ENCODE measurements at places on chromosomes 3 and 15.

DNA sequence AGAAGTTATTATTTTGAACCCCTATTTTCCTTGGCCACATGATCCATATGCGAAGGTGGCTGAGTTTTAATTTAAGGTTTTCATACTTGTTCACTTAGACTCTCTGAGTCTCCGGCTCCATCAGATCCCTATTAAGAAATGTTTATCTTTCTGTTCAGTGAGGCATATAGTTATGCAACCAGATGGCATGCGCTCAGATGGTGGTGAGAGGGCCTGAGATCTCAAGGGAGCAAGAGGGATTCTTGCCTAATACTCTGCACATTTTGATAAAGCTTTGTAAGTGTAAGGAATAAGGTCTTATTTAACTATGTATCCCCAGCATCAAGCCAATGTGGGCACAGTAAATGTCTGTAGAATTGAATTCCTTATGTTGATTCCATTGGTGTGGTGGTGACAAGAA is 78.9 kb upstream of the DPH6 start:
- DNase-seq: peak; percentile 59

- DNase-seq: no peak
Measured at GRCh38 chr3:118406562-118406961, 628.1 kb downstream of the IGSF11 start.

DNA sequence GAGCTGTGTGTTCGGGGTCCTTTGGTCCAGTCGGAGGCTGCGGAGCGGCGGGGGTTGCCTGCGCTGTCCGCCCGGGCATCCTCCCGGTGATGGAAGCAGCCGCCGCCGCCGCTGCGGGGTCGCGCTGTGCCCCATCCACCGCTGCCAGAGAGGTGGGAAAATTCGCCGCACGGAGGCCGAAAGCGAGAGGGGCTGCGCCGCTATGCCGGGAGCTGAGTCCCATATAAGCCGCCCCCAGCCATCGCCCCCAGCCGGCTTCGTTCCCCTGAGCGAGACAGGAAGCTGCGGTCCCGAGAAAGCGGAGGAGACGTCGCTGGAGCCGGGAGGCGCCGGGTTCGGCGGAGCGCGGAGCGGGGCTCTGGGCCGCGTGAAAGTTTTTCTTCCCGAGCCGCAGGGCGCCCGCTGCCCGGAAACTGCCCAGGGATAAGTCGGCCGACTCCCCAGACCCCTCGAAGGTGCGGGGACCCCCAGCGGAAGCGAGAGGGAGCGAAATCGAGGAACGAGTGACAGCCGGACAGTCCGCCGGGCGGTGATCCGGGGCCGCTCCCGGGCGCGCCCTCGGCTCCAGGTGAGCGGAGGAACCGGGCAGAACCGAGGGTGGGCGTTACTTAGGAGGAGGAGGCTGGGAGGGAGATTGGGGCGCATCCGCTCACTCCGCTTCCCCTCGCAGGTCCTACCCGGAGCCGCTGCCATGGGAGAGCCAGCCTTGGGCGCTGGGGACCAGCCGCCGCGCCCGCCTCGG is 574 bp downstream of the CHST2 start:
- DNase-seq: no peak

GRCh38 chr3:132090921-132091320 is 56.1 kb upstream of the CPNE4 start:
- DNase-seq: no peak

GRCh38 chr3:65408531-65409175 is 630.1 kb downstream of the MAGI1 start:
- no peak for DNase-seq

DNA sequence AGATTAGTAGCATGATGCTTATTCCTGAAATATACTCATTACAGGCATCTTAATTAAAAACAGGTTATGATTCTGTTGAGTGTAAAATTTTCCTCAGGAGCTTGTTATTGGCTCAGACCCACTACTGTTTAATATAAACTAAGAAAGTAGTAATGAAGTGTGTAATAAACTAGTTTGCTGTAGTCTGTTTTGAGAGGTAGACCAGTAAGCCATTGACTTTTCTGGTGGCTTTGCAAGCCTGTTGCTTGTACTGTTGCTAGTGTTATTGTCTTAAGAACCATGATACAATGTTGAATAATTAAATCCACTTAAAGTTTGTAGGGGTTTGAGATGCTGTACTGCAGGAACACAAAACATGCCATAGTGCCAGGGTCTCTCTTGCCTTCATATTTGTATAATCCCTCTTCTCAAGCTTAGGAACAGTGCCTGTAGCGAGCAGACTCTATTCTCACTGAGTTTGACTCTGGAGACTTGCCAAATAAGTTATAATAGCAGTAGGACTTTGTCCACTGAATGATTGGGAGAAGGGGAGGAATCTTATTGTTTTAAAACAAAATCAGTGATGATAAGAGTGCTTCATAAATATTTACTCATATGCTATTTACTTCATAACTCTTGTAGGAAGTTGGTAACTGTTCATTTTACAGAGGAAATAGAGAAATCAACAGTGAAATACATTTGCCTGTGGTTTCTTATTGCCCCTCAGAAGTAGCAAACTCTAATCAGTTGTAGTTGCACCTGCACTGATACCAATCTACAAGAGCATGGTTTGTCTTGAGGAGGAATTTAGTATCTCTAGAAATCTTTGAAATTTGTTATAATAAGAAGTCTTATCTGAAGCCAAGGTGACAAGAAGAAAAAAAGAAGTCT is 13.4 kb downstream of the TCF12 start:
- no peak for DNase-seq

GRCh38 chr15:49103002-49103401 is 52.4 kb downstream of the COPS2 start:
- DNase-seq: no peak

GRCh38 chr3:181510500-181510899 is 201.2 kb upstream of the SOX2 start:
- DNase-seq: no peak

DNA sequence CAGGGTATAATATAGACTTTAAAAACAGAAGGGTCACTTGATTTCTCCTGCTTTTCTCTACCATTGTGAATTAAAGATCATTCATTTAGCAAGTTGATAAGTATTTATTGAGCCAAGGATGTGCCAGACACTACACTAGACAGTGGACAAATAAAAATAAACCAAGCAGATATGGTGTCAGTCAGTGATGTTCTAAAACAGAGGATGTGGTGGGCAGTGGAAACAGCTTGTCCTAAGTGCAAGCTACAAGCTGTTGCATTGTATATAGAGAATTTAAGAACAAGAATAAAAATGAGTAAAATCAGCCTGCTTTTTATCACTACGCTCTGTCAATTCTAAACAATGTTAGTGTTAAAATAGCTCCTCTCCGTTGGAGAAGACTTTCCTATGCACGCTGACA is 637.3 kb upstream of the GRM7 start:
- no peak for DNase-seq

DNA sequence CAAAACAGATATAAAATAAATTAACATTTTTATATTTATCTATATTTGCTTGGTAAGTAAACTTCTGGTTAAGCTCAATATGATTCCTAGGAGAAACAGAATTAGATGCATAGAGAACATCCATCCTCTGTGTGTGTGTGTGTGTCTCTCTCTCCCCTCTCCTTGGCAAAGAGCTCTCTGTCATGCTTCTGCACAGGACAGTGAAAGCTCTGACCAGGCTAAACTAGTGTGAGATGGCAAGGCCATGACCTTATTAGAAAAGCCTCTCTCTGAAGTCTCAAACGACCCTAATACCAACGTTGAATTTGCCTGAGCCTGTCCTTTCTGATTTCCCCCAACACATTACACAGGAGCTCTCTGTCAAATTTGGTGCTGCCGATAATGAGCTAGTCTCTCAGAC is 746.0 kb downstream of the VGLL3 start:
- no peak for DNase-seq

Data from astrocyte of the cerebellum (primary cell).